ENCODE measurements at places on chromosomes 12 and 14.

DNA sequence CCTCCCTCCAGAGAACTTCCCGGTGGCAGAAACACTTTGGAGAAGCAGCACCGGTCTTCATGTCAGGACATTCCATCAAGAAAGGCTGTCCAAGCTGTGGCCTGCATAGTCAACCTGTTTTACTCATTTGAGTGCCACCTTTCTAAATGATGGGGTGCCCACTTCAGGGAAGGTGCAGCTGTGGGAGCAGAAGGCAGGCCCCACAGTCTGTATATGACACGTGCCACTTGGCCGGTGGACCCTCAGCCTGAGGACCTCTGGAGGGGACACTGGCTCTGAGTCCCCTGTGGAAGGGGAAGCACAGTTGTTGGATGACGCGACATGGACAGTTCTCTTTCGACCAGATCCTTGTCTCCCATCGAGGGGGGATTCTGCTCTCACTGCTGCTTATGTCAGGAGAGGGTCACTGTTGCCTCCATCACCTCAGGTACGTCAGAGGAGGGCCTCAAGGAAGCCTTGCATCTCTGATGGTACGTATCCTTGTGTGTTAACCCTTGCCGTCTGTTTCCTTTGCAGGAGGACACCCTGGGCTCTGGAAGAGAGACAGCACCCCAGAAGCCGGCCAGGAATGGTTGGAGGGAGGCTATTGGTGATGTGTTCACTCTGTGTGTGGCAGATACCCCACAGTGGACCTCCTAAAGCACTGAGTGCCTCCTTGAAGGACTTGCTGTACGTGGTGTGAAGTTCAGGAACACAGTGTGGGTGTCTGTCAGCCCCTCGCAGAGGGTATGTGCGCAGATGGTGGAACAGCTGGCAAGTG is 132.1 kb upstream of the RTL1 start:
- DNase-seq, result no peak

- no peak for DNase-seq
Measured at GRCh38 chr14:54338696-54339317, 58.0 kb upstream of the CDKN3 start.

GRCh38 chr12:92676710-92677109 is 26.1 kb upstream of the PLEKHG7 start:
- no peak for DNase-seq

GRCh38 chr14:77872983-77873382 is 73.1 kb downstream of the ADCK1 start:
- no peak for DNase-seq

GRCh38 chr12:87848248-87848868 is 180.8 kb downstream of the C12orf50 start:
- DNase-seq, result no peak

GRCh38 chr14:95222870-95223398 is 65.6 kb upstream of the DICER1 start:
- DNase-seq, result no peak

GRCh38 chr12:105001476-105001875 is 15.4 kb downstream of the NOPCHAP1 start:
- DNase-seq, result no peak

- no peak for DNase-seq
Measured at GRCh38 chr12:40971911-40972310, 216.2 kb upstream of the PDZRN4 start.

- DNase-seq, result no peak
Measured at GRCh38 chr12:106018286-106018685, 120.5 kb downstream of the NUAK1 start.

DNA sequence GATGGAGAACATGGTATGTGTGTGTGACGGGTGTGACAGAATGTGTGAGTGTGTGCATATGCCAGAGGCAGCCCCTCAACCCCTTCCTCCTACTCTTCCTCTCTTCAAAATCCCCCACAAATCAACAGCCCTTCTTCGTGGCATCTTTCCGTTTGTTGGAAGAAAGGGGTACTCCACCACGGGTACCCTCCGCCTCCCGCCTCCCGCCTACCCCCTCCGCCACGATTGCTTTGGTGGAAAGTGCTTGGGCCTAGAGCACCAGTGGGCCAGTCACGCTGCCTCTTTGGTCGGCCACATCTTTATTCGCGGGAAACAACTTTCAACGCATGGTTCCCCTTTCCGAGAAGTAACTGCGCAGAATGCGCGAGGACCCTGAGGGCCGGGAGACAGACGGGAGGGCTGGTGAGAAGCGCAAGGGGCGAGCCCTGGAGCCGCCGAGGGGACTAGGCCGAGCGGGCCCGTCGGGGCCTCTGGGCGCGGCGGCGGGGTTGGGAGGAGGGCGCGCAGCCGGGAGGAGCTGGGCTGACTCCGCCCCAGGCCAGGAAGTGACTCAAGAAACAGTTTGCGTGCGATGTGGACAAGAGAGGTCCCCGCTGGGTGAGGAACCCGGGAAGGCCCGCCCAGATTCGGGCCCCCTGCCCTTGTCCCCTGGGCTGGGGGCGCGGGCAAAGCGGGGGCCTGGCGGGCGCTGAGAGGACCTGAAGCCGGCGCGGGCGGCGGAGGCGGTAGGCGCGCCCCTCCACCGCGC is at the start of the genes CBLN3 and KHNYN:
Gene CBLN3, minus strand, starts transcription at position 274 of the 748 bp plus-strand sequence. CDS start 614 bp downstream, outside the sequence.
Gene KHNYN, plus strand, starts transcription at position 560 of the 748 bp plus-strand sequence. CDS start 777 bp downstream, outside the sequence.
- DNase-seq, result peak; percentile 63

DNA sequence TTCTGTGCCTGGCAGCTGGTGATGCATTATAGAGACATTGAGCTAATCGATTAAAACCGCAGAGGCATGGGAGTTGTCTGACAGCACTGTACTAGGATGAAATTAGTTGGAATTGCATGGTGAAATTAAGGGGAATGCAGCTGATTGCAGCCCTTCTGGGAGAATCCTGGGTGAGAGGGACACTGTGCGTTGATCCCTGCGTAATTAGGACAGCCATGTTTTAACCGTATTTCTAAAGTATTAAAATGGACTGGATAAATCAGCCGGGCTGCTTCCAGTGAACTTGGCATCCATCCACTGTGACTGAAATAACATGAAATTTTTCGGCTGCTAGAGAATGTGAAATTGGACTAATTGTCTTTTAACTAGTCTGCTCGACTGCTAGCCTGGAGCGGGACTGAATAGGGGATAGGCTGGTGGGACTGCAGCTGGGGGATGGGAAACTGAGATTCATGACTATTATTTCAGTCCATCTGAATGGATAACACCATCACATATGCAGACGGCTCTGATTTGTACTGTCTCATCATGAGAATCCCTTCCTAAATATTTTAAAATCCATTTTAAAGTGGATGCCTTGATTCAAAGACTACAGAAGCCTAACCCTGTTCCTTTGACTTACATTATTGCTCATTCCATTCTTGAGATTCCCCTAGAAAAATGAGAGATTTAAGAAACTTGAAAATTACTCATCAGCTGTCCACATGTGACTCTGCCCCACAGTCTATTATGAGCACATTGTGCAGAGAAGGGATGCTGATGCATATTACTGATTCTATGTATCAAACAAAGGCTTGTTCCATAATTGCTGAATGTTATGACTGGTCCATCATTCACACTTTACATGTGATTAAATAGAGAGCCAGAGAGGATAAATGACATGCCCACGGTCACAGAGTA is 343.9 kb downstream of the NPAS3 start:
- DNase-seq, result no peak

GRCh38 chr12:9827209-9827888 is at the start of gene KLRF1:
Gene KLRF1, plus strand, starts transcription at chr12:9827481. Its CDS starts 64 bp downstream, at chr12:9827545.
- no peak for DNase-seq

DNA sequence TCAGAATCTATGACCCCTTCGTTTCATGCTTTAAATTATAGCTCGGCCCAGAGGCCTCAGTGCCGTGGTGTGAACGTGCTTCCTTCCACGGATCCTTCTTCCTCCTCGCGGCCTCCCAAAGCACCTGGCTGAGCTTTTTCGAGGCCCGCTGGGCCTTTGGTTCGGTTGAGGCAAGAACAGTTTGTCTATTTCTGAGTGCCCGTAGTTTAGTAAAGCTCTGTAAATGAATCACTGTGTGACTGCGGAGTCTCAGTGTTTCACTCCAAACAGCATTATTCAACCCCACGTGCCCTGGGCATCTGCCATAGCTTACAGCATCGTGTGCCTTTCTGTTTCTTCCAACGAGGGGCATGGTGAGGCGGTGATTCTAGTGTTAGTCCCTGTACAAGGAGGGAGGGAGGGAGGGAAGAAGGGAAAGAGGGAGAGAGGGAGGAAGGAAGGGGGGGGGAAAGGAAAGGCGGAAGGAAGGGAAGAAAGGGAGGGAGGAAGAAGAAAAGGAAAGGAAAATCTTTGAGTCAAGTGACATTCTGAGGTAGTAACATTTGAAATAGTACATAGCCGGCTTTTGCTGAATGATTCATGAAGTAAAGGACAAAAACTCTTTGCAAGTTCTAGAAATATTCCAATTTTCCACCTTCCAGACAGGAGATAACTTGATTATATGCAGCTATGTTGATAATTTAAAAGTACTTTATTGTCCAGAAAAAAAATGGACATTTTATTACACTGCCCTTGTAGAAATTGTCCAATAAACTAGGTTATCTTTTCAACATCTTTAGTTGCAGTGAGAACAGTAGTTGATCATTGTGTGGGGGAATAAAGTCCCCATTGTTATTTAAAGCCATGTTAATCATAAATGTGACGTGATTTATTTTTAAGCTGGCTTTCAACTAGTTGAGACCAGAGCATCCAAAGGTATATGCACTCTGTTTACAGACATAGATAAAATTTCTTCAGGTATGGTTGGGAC is 1.2 kb upstream of the TRIM9 start:
- no peak for DNase-seq

DNA sequence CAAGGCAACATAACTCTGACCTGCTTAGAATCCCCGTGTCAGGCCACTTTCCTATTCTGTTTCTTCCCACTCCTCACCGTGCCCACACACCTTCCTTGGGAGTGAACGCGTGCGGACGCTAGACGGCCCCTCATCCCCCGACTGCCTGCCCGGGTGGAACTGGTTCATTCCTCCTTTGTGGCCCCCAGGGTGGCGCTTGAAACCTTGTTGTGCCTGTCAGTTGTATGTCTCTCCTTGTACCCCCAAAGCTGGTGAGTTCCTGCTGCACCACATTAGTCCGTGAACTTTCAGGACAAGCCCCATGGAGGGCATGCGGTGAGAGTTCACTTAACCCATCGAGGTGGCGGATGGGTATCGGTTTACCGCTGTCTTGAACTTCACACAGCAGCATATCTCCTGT is 46.7 kb downstream of the SSH1 start:
- no peak for DNase-seq

DNA sequence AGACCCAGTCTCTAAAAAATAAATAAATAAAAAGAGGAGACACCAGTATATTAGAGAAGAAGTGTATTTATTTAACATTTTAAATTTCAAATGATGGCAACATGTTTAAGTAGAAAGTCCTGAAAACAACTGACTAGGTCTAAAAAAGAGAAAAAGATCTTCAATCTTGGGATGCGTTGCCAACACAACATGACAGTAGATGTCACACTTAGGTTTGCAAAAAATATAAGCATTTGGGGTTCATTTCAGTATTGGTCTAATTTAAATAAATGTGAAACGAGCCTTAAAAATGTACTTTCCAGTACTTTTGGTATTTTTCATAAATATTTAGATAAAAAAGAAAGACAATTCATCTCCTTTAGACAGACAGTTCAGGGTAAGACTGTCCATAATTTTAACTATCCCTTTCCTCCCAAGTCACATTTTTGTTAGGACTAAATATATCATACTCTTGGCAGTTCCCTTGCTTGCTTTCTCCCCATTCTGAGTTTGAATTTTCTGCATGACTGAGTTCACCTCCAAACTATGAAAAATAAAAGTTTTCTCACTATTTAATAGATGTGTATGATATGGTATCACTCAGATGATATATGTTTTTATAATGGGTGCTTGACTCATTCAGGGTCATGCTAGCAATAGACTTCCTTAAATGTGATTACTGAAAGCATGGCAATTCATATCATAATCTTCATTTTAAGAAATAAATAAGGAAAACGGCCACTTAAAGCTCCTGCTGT is 4.3 kb downstream of the C14orf93 start:
- no peak for DNase-seq

- DNase-seq, result no peak
Measured at GRCh38 chr14:54653712-54654469, 87.0 kb downstream of the SAMD4A start.

DNA sequence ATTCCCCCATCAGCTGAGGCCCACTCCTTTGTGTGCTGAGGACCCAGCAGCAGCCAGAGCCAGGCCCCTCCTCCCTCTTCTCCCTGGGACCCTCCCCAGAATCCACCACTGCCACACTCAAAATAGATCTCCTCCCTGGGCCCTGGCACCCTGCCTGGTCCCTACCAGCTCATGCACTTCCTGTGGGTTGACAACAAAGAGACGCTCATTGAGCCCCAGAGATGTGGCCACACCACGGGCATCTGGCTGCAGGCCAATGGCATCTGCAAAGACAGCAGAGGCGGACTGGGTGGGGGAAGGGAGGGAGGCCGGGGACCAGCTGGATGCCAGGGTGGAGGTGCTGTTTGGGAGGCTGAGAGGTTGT is 16.0 kb upstream of the ENDOU start:
- peak; percentile 93 for DNase-seq

- DNase-seq, result no peak
Measured at GRCh38 chr12:89461649-89462612, 62.7 kb downstream of the GALNT4 start.

- DNase-seq, result no peak
Measured at GRCh38 chr14:81682701-81683100, 149.0 kb upstream of the SEL1L start.

- no peak for DNase-seq
Measured at GRCh38 chr12:69905801-69906200, 80.8 kb downstream of the MYRFL start.

DNA sequence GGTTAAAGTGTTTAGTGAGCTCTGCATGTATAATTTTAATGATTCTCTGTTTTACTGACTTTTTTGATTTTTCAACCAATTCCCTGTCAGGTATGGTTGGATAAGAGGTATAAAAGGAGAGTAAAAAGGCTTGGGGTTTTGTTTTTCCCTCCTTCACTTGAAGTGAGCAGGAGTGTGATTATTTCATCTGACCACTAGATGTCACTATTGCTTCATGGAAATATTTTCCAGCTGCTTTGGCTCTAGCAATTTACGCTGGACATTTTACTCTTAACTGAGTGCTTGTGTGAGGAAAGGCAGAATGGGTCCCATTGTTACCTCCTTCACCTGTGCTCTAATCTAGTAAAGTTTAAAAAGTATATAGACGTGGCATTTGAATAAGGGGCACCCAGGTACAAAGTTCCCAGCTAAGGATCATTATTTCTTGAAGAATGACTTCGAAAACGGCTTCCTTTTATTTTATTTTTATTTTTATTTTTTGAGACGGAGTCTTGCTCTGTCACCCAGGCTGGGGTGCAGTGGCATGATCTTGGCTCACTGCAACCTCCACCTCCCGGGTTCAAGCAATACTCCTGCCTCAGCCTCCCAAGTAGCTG is 66.5 kb downstream of the TBC1D30 start:
- peak; percentile 2 for DNase-seq

DNA sequence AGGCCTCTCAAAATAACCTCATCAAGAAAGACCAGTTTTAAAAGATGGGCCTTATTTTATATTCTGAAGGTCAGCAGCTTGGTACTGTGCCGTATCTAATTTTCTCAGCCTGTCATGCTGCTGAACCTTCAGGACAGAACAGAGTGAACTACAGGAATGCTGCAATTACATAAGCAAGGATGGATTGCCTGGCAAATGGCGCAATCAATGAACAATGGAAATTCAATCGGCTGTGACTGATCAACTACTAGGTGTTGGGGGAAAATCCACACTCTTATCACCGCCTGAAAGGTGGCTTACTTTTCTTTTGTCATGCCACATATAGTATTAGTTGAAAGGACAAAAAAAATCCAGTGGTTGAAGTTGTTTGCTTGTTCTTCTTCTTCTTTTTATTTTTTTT is 8.5 kb downstream of the ACSS3 start:
- DNase-seq, result no peak
